CD4-positive, alpha-beta T cell treated with Interferon alpha-2 for 1 hour (primary cell): ENCODE measurements at places on chromosomes 11 and 22.
A peak's percentile ranks its signal among the peaks of the same experiment; 100 is the strongest.

GRCh38 chr11:111549196-111549868 is 8.8 kb downstream of the LAYN start:
- no peak for DNase-seq

DNA sequence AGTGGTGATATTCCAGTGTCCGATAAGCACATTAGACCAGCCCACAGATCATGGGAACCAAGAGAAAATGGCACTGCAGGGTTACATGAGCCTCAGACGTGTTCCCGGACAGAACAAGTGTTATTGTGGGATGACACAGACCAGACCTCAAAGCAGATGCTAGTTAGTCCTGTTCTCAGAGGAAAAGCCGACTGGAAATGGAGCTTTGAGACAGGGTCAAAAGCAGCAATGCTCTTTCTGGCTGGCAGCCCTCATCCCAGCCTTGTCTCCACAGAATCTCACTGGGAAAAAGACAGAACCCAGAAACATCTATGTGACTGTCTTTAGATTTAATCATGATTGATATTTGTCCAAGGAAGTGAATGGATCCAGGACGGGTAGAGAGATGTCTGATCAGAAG is 506.8 kb downstream of the INSC start:
- no peak for DNase-seq

DNA sequence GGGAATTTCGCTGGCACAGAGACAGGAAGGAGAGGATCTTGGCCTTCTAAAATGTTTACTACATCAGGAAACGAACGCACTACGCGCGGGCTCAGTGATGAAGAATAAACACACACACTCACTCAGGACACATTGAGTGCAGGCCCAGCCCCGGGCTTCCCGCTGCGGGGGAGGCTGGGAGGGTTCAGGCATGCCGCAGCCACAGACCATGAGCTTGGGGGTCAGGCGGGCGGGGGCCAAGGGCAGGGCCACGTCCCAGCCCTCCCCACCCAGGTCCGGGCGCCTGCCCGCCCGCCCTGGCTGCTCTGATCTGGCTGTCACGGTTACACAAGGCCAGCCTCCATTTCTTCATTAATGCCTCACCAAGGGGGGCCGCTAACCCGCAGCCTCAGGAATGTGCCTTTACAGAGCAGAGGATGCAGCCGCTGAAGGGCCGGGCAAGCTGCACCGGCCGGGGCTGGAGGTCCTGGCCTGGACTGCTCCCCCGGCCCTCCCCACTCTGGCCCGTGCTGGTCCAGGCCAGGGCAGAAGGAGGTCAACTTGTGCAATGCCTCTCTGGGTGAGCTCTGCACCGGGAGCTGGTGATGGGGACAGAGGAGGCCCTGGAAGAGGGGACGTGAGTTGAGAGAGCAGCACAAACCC is 41.7 kb downstream of the IGF2 start:
- DNase-seq = no peak

- no peak for DNase-seq
Measured at GRCh38 chr11:2693271-2694261, 6.2 kb downstream of the KCNQ1OT1 start.

GRCh38 chr22:30265823-30266444 is 717 bp downstream of the OSM start:
- peak; percentile 89 for DNase-seq

DNA sequence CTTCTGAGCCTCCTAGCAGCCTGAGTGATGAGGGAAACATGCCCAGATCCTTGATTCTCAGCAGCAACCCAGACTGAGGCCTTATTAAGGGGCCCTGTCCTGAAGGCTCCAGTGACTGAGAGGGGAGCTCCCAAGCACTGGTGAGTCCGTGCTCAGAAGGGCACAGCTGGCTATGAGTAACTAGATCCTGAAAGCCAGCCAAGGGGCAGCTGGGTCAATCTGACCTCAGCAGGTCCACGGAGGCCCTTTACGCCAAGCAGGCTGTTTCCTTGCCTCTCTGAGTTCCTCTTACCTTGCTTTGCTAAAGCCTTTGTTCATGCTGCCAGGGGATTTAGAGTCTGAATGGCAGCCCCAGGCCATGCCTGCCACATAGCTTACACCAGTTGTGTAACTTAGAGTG is 19.3 kb upstream of the MIEF1 start:
- DNase-seq = no peak

DNA sequence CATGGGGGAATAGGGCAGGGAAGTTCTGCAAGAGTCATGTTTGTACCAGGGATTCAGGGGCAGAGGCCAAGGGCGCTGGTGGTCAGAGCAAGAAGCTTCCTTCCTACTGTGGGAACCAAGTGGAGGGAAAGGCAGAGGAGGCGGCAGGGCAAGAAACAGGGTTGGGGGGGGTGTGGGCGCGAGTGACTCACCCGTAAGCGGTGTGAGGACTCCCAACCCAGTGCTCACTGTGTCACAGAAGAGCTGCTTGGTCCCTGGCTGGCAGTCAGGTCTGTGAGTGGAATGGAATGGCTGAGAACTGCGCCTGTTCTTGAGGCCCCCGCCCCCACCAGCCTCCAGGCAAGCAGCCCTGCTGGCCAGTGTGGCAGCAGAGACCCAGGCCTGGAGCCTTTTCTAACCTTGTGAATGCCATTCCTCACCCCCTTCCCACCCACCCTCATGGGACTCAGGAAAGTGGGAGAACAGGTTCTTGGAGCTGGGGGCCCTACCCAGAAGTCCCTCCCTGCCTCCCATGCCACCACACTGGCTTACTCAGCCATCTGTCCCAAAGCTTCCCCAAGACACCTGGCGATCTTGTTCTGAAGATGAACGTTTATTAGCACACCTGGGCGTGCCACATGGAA is 4.7 kb downstream of the LRRC10B start:
- DNase-seq = no peak

DNA sequence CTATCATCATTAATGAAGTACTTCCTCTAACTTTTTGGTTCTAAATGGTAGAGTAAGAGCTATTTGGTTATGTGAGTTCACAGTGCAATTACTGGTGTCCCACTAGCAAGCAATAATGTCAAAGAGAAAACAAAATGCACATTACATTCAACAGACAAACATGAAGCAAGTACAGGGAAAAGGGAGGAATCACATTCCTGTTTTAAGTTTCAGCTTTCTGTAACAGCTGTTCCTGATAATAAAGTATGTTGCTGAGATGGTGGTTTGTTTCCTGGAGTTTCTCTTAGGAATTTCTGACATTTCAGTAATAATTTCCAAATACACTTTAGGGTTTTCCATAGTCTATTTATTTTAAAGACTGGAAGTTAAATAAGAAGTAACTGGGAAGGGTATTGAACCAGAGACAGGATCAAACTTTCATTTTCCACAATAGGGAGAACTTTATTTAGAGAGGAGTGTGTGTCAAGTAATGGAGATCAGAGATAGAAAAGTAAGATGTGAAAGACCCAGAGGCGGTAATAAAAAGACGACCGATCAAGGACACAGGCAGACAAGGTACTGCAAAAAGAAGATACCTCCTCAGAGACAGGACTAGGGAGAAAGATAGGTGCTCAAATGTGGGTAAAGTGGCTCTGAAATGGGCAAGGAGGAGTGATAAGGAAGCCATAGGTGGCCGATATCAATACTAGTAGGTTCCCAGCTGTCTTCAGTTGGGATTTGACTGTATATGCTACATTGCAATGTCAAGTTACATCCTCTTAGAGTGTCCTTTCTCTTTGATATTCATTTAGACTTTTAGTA is 20.8 kb upstream of the CLNS1A start:
- no peak for DNase-seq

DNA sequence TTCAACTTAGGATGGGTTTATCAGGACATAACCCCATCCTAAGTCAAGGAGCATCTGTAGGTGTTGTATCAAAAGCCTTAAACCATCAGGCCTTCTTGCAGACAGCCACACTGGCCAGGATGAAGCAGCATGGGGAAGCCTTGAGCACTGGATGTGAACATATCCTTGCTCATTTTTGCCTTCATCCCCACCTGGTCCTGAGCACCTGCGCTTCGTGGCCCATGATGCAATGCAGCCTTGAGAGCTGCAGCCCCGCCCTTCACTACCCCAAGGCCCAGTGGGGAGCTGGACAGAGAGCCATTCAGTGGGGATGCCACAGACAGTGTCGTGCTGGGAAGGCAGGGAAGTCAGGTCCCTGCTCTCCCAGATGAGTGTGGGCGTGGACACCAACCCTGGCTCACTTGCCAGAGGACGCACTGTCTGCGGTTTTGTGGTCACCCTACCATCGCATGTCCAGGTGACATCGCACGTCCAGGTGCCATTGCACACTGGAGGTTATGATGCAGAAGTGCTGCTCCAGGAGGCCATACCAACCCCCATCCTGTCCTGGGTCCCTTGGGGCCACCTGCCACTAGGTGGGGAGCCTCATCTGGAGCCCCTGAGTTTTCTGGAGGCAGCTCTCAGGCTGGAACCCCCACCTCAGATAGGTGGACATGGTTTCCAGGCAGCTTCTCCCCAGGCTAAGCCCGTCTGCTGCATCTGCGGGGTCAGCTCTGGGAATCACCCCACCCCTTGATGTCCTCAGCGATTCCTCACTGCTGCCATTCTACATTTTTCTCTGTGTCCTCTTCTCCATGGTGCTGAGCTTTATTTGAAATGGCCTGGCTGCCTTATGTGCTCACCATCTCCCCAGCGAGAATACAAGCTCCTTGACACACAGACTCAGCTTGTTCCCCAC is 14.4 kb downstream of the GNAZ start:
- no peak for DNase-seq

DNA sequence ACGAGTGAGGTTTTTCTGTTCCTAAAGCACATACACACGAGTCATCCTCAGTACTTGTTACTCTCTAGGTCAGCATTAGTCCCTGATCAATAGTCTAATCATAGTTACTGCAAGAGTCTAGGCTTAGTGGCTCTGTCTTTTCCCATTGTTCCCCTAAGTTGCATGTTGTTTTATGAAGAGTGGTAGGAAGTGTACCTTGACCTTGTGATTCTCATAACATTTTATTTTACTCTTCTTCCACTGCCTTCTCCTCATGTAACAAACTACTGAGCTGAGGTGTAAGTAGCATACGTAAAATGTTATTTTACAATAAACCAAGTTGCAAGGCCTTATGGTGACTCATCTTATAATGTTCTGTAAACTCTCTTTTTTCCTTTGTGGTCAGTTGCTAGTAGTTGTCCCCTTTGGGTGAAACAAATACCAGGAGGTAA is 15.0 kb downstream of the METTL15 start:
- no peak for DNase-seq

- no peak for DNase-seq
Measured at GRCh38 chr22:45834241-45834640, 142.7 kb downstream of the WNT7B start.

GRCh38 chr11:72162891-72163492 is 27.5 kb downstream of the FOLR3 start:
- no peak for DNase-seq

- no peak for DNase-seq
Measured at GRCh38 chr11:64252003-64252872, 908 bp downstream of the PLCB3 start.

DNA sequence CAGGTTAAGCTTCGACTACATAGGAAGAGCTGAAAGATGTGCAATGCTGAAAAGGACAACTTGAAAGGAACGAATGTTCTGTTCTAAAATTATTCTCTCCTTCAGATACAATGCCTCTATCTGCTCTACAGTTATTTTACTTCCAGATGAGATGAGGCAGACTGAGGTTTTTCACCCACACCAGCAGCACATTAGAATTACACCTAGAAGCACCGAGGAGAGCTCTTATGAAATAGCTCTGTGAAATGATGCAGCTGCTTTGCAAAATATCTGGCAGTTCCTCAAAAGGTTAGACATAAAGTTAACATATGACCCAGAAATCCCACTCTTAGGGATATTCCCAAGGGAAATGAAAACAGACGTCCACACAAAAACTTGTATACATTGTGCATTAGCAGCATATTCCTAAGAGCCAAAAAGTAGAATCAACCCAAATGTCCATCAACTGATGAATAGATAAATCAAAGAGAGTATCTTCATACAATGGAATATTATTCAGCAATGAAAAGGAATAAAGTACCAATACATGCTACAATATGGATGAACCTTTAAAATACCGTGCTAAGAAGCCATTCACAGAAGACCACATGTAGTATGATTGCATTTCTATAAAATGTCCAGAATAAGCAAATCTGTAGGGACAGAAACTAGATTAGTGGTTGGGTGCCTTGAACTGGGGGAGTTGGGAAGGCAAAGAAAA is 34.5 kb downstream of the WT1 start:
- no peak for DNase-seq

GRCh38 chr11:82523141-82523540 is 210.5 kb downstream of the FAM181B start:
- no peak for DNase-seq

GRCh38 chr11:44792171-44792570 is 65.4 kb downstream of the TSPAN18 start:
- no peak for DNase-seq
